ENCODE measurements at places on chromosomes 2 and 18.

GRCh38 chr2:20623741-20624155, 27.1 kb downstream of the HS1BP3 start:
- no peak for DNase-seq

- DNase-seq = no peak
Measured at GRCh38 chr2:159549234-159549633, 67.1 kb downstream of the BAZ2B start.

DNA sequence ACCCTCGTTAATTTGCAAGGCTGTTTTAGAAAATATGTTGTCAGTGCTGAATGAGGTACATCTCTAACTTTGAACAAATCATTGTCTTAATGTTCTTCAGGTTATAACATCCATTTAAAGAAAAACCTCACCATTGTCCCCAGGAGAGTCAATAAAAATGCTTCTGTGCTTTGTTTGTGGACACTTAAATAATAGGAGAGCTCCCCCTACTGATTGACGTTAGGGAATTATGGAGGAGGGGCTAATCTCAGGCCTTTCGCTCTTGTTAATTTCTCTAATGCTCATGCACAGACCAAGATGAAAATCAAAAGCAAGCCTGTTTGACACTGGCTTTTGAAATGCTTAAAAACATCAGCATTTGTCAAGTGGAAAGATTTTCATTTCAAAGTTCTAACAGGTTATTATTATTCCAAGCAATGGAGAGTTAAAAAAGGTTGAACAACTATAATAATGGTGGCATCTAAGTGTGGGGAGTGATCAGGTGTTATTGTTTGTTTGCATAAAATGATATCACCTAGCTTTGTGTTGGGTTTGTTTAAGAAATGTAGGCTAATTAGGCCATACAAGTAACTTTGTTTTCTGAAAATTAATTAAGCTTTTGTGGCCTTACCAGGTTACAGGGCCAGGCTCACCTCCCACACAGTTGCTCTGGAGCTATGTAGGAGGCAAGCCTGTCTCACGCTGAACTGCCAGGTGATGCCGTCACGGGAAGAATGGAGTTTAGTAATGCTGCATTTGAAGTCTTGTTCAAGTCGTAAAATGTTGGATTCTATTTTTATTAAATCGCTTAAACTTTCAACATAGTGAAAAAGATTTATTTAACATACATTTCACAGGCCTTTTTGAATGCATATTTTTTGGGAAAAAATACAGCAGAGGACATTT, 51.7 kb upstream of the SMIM21 start:
- DNase-seq = peak; percentile 37

DNA sequence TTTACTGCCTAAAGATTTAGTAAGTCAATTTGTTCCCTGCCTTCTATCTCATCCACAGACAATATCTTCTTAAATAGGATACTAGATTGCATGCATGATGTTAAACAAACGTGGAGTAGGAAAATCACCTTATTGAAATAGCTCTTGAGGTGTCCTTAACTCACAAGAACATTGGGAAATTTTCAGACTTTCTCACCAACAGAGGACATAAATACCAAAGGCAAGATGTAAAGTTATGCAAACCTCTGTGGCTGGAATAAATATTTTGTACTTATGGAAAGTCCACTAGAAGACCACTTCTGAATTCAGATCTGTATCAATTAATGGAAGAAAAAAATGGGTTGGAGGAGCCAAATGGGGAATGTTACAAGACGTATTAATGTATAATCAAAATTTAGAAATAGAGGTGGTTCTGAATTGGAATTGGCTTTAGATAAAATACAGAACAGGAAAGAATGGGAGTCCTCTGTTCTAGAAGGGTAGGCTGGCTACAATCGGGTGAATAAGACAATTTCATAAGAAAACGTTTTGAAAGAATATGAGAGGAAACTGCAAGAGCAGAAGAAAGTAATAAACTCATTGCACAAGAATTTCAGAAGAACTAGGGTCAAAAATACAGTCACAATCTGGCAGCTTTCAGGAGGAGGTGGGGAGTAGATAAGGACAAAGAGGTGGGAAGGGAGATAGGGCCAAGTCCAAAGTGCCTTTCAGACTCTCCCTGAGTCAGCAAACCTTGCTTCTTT, 69.3 kb upstream of the FN1 start:
- DNase-seq = no peak

- no peak for DNase-seq
Measured at GRCh38 chr18:41594582-41594981, 360.5 kb upstream of the PIK3C3 start.
